ENCODE measurements at places on chromosomes 5 and 9. TPM values are rescaled to one million over a fixed set of nuclear protein-coding genes. Genes with fewer than 3 reads are reported as not detected.

The SLC34A1 gene
- not detected for total RNA-seq

The GABRA1 gene
- not detected for total RNA-seq

The TMED7 gene
- total RNA-seq: 41.9 TPM

The CNTNAP3B gene
- total RNA-seq: not detected

DNA sequence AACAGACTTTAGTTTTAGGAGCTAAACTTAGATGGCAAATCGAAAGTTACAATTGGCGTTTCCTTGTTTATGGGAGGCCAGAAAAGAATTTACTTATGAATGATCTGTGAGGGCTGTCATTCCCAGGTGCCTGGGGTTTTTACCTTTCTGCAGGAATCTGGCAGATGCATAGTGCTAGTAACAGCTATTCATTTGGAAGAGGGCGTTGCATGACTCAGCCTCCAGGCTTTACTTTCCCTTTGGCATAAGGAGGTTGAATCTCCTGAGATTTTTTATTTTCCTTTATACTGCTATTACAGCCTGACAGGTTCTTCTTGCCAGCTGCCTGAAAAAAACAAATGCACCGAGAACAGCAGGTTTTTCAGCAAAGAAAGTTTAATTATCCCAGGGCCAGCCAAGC, 30.0 kb downstream of the CARD6 start:
- no peak for DNase-seq
- no peak overlapping the region for H3K27ac ChIP-seq
- H3K27me3 ChIP-seq: peaks cover 5% of the 10 kb centered on the region
- no peaks in the 10 kb centered on the region for H3K4me1 ChIP-seq
- no peaks in the 10 kb centered on the region for H3K36me3 ChIP-seq
- H3K4me3 ChIP-seq: no peak overlapping the region

DNA sequence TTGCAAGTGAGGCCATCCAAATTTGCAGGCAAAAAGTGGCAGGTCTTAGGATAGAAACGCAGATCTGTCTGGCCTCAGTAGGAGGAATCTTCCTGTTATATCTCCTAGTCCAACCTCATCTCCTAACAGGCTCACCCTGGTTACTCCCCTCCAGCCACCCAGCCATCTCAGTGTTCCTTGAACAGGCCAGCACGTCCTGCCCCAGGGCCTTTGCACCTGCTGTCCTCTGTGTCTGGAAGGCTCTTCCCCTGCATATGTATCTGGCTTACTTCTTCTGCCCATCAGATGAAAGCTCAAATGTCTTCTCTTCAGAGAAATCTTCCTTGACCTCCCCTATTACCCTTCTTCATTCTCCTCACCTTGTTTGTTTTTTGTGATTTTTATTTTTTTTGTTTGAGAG, 107.3 kb upstream of the ALDH1B1 start:
- no peaks in the 10 kb centered on the region for H3K36me3 ChIP-seq
- H3K4me1 ChIP-seq: no peaks in the 10 kb centered on the region
- H3K27ac ChIP-seq: no peak overlapping the region
- H3K27me3 ChIP-seq: no peaks in the 10 kb centered on the region
- no peak for DNase-seq

DNA sequence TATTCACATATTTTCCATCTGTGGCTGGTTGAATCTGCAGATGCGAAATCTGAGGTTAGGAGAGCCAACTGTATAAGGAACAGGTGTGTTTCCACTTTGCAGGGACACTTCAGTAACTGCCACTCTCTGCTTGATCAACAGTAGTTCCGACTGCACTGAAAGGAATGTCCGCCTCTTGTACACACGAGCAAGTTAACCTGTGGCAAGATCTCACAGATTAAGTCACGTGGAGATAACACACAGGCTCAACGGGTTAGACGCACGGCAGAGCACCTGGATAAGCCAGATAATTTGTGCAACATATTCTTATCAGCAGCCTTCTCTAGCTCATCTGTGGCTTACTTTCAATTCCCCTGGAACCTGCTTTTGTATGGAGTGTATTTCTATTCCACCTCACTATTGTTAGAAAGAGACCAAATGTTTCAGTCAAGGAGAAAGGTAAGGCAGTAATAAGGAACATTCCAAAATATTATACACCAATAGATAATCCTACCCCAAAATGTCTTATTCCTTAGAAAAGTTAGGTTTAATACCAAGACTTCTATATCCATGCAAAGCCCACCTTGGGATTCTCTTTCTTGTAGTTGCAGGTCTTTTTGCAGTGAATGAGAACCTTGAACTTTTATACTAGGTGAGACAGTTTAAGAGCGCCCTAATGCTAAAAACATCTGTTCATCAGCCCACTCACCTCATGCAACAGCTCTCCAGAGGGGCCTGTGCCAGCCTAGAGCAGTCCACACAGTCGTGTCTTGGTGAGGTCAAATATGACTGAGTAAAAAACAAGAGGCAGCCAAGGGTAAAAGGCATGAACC, 6.5 kb upstream of the C9 start:
- no peaks in the 10 kb centered on the region for H3K4me1 ChIP-seq
- DNase-seq: no peak
- no peak overlapping the region for H3K27ac ChIP-seq
- H3K4me3 ChIP-seq: no peak overlapping the region

DNA sequence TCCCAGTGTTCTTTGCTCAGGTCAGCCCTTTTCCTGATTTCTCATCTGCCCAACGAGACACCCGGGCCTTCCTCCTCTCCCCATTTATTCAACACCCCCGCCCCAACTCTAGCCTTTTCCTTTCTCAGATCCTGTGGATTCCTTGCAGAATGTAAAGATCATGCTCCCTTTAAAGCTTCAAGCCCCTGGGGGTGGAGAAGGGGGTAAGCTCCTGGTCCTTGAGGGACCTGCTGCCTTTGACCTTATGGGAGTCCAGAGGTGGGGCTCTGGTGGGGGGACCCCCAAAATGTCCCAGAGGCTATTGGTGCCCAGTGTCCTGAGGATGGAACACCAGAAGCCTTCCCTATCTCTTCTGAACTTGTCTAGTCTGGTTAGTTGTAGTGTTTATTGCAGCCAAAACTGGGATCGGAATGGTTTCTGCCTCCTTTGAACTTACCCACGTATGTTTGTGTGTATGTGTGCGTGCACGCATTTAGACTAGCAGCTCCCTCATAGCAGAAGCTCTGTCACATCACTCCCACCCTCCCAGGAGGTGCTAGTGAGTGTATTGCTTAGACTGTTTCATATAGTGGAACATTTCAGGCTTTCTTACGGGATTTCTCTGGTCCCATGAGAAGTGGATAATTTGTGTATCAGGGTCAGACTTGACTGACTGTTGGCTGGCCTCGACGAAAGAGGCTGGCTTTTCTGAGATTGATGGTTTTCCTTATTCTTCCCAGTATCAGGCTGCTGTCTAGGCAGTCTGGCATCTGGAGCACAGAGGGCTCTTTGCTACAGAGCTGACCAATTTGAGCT, 1.1 kb downstream of the GALNT10 start:
- H3K4me1 ChIP-seq: peaks cover 54% of the 10 kb centered on the region
- DNase-seq: peak; percentile 74
- peaks cover 31% of the 10 kb centered on the region for H3K36me3 ChIP-seq
- H3K27me3 ChIP-seq: peaks cover 5% of the 10 kb centered on the region
- H3K27ac ChIP-seq: peak overlapping the region; percentile 93

GRCh38 chr5:96657068-96657467, 5.1 kb upstream of the CAST start:
- peak; percentile 85 for DNase-seq
- H3K4me1 ChIP-seq: peaks cover 47% of the 10 kb centered on the region
- H3K27ac ChIP-seq: peak overlapping the region; percentile 23
- no peaks in the 10 kb centered on the region for H3K36me3 ChIP-seq
- H3K27me3 ChIP-seq: peaks cover 48% of the 10 kb centered on the region
- H3K4me3 ChIP-seq: peak overlapping the region; percentile 33

DNA sequence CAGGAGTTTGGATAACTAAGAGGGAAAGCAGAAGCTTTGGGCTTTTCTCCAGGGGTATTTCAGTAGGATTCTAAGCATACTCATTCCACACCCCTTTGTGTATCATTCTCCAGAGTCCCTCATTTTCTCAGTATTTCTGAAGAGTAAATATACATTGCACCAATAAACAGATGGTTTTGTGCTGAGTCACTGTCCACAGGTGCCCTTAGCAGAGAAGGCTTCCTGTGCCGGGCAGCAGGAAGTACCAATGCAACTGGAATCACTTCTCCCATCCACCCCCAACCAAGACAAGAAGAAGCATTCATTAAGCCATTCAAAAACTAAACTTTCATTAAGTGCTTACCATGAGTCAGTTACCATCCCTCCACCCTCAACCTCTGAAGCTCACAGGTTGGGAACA, 3.6 kb upstream of the CCNJL start:
- H3K36me3 ChIP-seq: no peaks in the 10 kb centered on the region
- H3K27me3 ChIP-seq: peaks cover 49% of the 10 kb centered on the region
- H3K4me3 ChIP-seq: no peak overlapping the region
- H3K27ac ChIP-seq: no peak overlapping the region
- H3K4me1 ChIP-seq: peaks cover 7% of the 10 kb centered on the region
- DNase-seq: no peak

GRCh38 chr9:84079994-84080393, 99.4 kb downstream of the RMI1 start:
- no peak overlapping the region for H3K4me3 ChIP-seq
- H3K36me3 ChIP-seq: no peaks in the 10 kb centered on the region
- no peak for DNase-seq
- H3K27ac ChIP-seq: no peak overlapping the region
- H3K4me1 ChIP-seq: no peaks in the 10 kb centered on the region

GRCh38 chr5:102873379-102873932, 118.4 kb downstream of the PAM start:
- H3K27ac ChIP-seq: no peak overlapping the region
- H3K4me3 ChIP-seq: no peak overlapping the region
- DNase-seq: no peak
- peaks cover 23% of the 10 kb centered on the region for H3K36me3 ChIP-seq
- peaks cover 3% of the 10 kb centered on the region for H3K4me1 ChIP-seq
- H3K27me3 ChIP-seq: no peaks in the 10 kb centered on the region

DNA sequence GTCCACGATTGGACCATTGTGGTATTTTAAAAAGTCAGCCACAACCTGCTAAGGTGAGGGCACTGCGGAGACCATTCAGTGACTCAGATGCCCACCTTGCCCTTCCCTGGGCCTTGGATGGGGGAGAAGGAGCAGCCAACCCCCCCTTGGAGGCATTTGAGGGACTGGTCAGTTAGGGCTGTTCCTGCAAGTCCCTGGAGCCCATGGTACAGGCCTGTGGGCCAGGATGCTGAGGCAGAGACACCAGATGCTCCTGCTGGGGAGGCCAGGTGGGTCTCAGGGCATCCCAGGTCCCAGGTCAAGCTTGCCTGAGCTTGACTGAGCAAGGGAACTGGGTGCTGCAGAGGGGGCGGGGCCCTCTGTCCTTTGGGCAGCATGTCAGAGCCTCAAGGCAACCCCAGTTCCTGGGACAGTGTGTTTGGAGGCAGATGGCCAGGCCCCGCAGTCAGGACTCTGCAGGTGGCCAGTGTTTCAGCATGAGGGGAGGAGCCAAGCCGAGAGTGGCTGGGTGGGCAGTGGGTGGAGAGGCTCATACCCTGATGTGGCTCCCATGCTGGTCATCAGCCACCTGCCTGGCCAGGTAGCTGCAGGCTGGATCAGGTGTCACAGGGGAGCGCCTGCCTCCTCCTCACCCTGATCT, 27.5 kb downstream of the SLC6A3 start:
- H3K4me1 ChIP-seq: no peaks in the 10 kb centered on the region
- H3K27me3 ChIP-seq: no peaks in the 10 kb centered on the region
- H3K4me3 ChIP-seq: no peak overlapping the region
- no peak for DNase-seq
- H3K27ac ChIP-seq: no peak overlapping the region

GRCh38 chr5:95153511-95153910, 131.4 kb downstream of the MCTP1 start:
- DNase-seq: no peak
- H3K36me3 ChIP-seq: no peaks in the 10 kb centered on the region
- no peaks in the 10 kb centered on the region for H3K4me1 ChIP-seq
- no peak overlapping the region for H3K27ac ChIP-seq
- no peak overlapping the region for H3K4me3 ChIP-seq
